AG08395 (cell line): ENCODE measurements at places on chromosomes 4 and X.

DNA sequence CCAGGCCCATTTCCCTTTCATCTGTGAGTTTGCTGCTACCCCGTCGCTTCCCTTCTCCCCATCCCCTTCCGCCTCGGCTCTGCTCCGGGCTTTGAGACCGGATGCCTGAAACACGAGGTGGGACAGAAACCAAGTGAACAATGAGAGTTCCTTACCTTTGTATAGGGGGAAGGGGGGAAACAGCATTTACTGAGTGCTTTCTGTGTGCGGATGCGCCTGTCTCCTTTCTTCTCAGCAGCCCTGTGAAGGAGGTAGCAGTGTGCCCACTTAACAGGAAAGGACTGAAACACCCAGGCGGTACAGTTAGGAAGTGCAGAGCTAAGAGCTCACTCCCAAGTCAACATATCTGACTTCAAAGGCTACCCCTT lies 43.2 kb upstream of the TMSB15B start:
- DNase-seq: peak; percentile 54

DNA sequence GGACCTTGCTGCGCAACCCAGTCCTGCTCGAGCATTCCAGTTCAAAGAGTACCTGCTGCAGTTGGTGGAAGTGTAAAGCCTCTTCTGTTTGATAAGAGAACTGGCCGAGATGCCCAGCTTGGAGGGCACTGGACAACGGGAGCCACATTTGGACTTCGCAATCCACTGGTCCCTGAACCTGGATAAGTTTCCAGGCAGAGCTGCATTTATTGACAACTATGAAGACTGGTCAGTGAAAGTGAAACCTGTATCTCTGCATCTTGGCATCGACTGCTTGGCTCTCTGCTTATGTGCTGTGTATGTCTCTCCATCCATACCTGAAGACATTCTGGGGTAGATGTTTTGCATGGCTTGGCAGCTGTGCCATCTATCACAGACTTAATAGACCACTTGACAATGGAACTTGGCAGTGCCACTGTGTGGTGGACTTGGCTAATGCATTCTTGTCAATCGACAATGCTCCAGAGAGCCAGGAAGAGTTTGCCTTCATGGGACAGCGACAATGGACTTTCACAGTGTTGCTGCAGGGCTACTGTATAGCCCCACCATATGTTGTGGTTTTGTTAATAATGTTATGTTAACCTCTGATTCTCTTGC lies 43.5 kb upstream of the ZBTB33 start:
- DNase-seq: no peak

DNA sequence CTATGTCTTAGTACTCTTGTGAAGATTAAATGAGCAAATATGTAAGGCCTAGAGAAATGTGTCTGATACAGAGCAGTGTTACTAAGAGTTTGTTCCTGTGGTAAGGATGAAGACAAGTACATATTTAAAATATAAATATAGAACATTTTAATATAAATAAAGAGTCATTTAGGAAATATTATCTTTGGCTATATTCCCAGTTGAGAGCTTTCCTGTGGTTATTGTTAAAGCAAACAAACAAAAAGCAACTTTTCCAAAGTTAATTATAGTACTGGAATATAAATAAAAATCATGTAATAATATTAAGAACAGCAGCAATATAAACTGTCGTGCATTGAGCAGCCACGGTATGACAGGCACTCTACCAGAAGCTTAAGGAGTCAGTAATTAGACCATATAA lies 472.5 kb downstream of the INPP4B start:
- no peak for DNase-seq

DNA sequence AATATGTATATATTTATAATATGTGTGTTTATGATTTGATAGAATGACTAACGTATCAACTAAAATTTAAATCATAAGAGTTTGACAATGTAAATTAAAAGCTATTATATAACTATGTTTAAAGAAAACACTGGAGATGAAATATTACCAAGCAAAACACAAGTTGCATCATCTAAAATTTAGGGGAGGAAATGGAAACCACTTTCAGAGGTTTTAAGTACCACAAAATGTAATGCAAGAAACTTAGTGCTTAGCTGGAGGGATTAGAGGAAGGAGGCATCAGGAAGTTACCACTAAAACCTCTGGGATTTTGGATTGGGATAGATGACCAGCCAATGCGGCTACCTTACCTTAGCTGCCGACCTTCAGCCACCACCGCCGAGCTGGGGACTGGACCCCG lies 1192.1 kb upstream of the PRKX start:
- no peak for DNase-seq

DNA sequence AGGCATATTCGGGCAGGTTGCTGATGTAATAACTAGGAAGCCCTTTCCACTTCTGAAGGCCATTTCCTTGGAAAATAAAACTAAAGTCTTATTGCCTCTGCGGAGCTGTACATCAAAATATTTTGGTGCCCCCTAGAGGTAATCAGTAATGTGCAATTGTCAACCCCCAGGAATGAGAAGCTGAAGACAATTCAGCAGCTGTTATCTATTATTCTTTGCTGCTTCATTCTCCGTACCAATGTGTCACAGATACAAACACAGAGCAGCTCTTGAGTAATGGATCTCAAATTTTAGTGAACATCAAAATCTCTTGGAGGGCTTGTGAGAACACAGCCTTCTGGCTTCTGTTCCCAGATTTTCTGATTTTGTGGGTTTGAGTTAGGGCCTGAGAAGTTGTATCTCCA lies 3.5 kb upstream of the SLIT2 start:
- DNase-seq: peak; percentile 69

DNA sequence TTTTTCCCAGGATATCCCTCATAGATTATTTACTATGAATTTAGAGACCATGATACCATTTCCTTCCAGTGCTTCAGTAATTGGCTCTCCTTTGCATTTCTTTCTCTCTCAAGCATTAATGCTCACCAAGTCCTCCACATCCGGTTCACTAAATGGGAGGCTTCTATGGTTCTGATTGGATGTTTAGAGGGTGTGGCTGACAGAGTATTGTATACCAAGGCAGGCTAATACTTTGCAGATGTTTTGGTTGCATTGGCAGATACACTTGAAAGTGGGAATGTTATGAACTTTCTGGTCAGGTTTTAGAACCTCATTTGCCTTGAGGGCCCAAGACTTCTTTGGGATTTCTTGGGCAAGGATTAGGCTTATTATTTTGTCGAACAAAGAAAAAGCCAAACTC lies 24.2 kb downstream of the CBLL2 start:
- peak; percentile 17 for DNase-seq
